COLO829 (cell line): ENCODE measurements at places on chromosomes 2 and 18.
A peak's percentile ranks its signal among the peaks of the same experiment; 100 is the strongest.

GRCh38 chr2:46257476-46257875, 39.7 kb upstream of the EPAS1 start:
- no peak for DNase-seq

DNA sequence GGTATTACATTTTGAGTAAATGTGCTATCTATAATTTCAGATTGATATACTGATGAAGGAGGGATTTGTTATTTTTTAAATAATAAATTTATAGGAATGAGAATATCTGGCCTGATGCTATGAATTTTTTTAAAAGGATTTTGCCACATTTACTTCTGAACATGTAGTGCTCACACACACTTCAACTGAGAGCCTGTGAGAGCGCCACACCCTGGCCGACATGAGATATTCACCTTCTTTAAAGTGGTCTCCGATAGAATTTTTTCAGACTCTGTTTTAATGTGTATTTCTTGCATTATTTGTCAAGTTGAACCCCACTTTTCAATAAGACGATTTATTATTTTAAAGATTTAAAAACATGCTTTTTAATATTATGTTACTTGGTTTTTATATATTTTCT, 813.3 kb downstream of the DCC start:
- DNase-seq: no peak

GRCh38 chr18:59149416-59149815, 9.7 kb downstream of the SEC11C start:
- DNase-seq: no peak

GRCh38 chr2:41967476-41968181, 80.2 kb upstream of the PKDCC start:
- DNase-seq: no peak

DNA sequence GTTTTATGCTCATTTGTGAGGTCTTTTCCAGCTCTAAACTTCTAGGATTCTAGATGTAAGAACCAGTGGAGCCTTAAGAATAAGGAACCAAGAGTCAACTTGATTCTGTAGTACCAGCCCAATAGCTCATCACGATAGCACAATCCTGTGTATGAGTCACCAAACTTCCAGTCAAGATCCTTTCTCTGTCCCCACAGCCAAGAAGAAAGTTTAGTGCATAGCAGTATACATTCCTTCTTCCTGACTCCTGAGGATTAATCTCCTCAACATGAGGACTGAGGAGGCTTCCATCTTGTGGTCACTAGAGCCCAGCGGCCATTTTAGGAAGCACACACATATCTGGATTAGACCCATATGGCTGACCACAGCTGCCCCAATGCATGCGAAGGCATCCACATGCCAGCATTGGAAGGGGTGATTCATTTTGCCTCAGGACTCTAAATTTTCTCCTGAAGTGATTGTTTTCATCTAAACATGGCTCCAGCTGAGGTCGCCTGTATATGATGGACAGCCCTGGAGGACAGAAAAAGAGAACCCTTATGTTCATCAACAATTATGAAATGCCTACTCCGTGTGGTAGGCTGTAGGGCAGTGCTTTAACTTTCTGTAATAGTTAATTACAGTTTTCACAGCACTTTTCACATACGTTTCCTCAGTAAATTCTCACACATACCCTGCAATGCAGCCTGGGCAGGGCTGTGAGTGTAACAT, 53.5 kb downstream of the RASGRP3 start:
- peak; percentile 38 for DNase-seq
